ENCODE measurements at places on chromosomes 3 and 15.

GRCh38 chr15:56919031-56919608, 676 bp downstream of the TCF12 start:
- peak; percentile 67 for DNase-seq

- no peak for DNase-seq
These were observed 18.9 kb downstream of the SV2B start for GRCh38 chr15:91118817-91119590.

DNA sequence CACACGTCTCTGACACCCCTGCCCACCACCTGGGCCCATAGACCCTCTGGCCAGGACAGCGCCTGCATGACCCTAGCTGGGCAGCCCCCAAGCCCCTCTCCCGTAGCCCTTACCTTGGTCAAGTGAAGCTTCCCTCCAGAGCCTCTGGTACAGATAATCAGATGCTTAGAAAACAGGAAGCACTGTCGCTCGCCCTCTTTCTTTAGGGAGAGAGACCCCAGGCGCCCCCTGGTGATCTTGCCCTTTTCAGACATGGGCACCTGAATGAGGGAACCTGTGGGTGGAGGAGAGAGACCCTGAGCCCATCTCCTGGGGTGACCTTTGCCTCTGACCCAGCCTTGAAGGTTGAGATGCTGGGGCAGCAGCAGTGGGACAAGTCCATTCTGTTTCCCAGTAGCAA, 65.4 kb downstream of the RASGRF1 start:
- DNase-seq = peak; percentile 38

- DNase-seq = peak; percentile 47
These were observed 199.1 kb downstream of the LRRN1 start for GRCh38 chr3:3998140-3998922.

GRCh38 chr3:27596921-27597320, 112.7 kb upstream of the SLC4A7 start:
- no peak for DNase-seq
